Cerebellar nuclear complex (tissue), 1 donor: ENCODE measurements at places on chromosomes 7 and 10.

DNA sequence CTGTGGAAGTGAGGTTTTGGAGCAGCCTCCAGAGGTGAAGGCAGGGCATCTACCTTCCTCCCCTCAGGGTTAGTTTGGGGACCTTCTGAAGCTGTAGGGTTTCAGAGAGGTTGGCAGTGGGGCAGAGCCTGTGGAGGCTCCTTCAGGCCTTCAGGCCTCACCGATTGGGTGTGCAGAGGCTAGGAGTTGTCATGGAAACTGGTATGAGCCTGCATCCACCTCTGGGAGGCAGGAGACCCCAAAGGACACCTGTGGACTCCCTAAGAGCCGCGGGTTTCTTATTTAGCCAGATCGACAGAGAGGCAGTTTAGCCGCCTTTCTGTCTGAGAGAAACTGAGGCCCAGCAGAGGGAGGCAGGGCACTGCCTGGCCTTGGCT is 2.0 kb downstream of the LZTS2 start:
- no peak for DNase-seq

GRCh38 chr10:36188461-36188860 is 546.4 kb upstream of the FZD8 start:
- DNase-seq, result no peak

GRCh38 chr10:124641282-124642087 is 102.7 kb downstream of the FAM53B start:
- DNase-seq, result no peak

GRCh38 chr10:43012578-43012977 is 64.3 kb upstream of the RET start:
- DNase-seq, result no peak

DNA sequence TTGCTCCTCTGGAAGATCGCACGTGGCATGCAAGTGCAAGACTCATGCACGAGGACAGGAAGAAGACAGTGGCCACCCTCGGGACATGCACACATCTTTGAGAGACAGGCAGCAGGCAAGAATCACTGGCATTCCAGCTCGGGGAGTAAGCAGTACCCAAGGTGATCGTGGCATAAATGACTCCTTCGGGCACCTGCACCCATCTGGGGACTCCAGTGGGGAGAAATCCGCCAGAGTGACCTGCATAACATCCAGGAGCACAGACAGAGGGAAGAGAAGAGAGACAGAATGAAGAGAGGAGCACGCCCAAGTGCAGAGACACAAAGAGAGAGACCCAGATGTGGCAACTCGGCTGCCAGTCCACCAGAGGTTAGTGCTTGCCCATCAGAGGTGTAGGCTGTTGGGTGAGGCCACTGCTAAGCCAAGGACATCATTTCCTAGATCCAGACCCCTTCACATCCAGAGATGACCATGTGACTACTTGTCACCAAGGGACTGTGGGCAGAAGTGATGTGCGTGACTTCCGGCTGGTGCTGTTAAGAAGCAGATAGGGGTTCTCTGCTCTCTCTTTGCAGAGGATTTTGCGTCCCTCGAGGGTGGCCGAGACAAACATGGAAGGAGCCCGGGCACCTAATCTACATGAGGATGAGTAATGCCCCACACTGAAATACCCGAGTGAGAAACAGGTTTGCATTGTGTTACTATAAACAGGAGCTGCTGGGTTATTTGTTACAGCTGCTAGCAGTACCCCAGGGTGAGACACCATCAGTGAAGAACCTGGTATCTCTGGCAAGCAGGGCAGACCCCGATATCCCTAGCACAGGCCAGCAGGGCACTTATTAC is 80.6 kb downstream of the VWA2 start:
- no peak for DNase-seq

GRCh38 chr10:20381761-20382160 is 515.4 kb downstream of the NEBL start:
- DNase-seq, result no peak

DNA sequence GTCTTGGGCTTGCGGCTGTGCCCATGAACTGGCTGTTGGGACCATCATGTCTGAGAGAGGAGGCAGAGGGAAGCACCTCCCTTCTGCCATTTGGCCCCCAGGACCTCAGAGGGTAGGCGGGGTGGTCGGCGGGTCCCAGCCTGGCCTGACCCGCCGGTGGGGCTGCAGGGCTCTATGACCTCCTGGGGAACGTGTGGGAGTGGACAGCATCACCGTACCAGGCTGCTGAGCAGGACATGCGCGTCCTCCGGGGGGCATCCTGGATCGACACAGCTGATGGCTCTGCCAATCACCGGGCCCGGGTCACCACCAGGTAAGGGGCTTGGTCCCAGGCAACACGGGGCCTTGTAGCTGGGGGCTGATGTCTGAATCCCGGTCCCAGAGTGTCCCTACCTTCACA is 14.1 kb downstream of the SUMF2 start:
- DNase-seq, result no peak

- no peak for DNase-seq
Measured at GRCh38 chr7:31603046-31603445, 84.0 kb upstream of the PPP1R17 start.

- no peak for DNase-seq
Measured at GRCh38 chr10:21720090-21720489, 186.1 kb downstream of the MLLT10 start.

- DNase-seq, result no peak
Measured at GRCh38 chr7:138032770-138033169, 30.9 kb upstream of the CREB3L2 start.

GRCh38 chr10:110076559-110077318 is 69.0 kb downstream of the ADD3 start:
- DNase-seq, result no peak

GRCh38 chr10:33187427-33187999 is 147.0 kb downstream of the NRP1 start:
- no peak for DNase-seq

- DNase-seq, result no peak
Measured at GRCh38 chr7:136993377-136993776, 124.9 kb downstream of the CHRM2 start.

DNA sequence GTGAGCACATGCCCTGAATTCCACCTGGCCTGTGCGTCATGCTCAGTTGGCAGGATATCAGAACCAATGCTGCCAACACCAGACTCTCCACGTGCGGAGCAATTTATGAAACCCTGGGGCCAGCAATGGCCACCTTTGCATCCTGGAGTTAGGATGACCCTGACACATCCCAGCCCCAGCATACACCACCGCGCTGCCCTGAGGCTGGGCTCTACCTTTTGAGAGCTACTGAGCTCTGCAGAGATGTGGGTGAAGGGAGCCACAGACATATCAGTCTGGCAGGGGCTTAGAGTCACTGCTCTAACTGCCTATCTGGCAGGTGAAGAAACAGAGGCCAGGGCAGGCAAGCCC is 41.9 kb downstream of the SYPL1 start:
- DNase-seq, result peak; percentile 35

GRCh38 chr7:109842386-109842785 is 1248.5 kb upstream of the LRRN3 start:
- no peak for DNase-seq

- DNase-seq, result no peak
Measured at GRCh38 chr7:143318661-143319060, 2.8 kb downstream of the CLCN1 start.

GRCh38 chr7:51084121-51084520 is 232.5 kb downstream of the COBL start:
- no peak for DNase-seq

DNA sequence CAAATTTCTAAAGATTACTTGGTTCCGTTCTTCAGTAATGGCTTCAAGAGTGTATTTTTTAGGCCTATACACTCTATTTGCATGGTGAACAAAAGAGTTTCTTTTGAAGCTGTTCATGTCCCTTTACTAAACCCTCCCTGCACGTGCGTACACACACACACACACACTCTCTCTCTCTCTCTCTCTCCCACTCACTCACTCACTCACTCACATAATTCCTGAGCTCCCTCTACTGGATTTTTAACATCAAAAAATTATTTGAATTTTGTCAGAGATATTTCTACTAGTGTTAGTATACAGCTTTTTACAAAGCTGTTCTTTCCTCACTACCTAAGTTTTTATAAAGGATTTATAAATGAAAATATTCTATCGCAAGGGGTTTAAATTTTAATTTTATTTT is 85.9 kb downstream of the UBE3C start:
- no peak for DNase-seq

DNA sequence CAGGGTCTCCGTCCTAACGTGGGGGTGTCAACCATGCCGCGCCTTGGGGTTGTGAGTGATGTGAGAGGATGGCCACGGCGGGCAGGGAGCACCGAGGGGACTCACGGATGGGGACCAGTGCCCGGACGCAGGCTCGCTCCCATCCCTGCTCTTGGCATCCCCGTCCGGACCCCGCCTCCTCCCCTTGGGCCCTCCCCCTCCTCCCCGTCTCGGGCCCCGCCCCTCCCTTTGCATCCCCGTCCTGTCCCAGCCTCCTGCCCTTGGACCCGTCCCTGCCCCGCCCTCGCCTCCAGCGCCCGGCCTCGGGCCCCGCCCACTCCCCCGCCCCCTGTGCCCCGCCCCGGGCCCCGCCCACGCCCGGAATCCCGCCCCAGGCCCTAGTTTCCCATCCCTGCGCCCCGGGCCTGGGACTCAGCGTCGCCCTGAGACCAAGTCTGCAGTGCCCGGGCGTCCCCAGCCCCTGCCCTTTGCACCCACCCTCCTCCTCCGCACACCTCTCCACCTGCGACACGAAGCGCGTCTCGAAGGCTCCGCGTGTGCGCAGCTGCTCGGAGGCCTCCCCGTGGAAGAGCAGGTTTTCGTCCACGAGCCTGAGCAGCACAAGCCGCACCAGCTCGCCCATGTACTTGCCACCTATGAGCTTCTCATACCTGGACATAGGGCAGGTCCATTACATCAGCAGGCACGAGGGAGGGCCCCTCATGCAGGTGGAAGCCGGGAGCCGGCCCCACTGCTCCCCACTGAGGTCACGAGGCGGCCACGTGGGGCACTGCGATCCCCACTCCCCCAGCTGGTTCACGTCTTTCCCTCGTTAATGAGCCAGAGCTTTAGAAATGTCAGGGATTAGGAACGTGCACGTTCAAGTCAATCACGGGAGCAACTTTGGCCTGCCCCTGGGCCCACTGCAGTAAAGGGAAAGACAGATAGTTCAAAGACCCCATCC is 5.1 kb upstream of the MYL7 start:
- DNase-seq, result no peak

- no peak for DNase-seq
Measured at GRCh38 chr7:57207836-57208235, 75.6 kb upstream of the ZNF479 start.

- DNase-seq, result no peak
Measured at GRCh38 chr10:114389426-114389825, 14.9 kb downstream of the AFAP1L2 start.

DNA sequence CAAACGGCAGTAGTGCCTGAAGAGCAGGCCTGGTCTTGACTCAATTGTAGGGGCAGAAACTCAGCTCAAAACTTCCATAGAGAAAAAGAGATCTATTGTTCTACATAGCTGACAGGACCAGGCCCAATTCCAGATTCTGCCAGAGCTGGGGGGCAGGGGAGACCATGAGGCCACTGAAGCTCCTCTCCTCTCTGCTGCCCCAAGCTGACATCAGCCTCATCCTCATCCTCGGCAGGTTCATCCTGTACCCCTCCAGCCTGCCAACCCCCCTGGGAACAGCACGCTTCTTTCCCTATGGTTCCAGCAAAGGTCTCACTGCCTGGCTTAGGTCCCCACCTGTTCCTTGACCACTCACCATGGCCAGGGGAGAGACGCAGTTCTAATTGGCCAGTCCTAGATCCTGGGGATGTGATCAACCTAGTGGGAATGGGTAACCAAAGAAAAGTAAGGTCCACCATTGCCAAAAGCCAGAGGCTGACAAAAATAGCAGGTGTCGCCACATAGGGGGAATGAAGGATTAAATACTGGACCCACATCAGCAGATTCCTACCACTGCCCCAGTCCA is 42.9 kb downstream of the CCDC3 start:
- DNase-seq, result no peak

DNA sequence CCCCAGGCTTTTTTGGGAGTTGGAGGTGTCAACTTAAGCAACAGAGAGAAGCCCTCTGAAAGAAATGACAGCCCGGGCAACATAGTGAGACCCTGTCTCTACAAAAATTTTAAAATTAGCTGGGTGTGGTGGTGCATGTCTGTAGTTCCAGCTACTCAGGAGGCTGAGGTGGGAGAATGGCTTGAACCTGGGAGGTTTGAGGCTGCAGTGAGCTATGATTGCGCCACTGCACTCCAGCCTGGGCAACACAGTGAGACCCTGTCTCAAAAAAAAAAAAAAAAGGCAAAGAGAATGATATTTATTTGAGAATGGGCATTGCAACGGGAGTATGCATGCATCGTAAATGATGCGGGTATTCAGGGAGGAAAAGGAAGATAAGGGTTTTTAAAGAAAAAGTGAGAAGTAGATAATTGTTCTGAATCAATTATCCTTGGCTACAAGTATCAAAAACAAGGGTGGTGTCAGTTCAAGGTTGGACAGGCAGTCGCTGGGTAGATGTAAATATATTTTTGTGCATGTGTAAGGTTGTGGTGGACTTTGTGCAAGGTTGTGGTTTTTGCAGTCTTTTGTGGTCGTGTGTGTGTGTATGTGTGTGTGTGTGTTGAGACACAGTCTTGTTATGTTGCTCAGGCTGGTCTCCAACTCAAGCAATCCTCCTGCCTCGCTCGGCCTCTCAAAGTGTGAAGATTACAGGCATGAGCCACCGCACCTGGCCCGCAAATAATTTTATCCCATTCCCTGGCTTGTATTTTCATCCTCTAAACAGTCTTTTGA is 65.6 kb downstream of the COL26A1 start:
- no peak for DNase-seq

DNA sequence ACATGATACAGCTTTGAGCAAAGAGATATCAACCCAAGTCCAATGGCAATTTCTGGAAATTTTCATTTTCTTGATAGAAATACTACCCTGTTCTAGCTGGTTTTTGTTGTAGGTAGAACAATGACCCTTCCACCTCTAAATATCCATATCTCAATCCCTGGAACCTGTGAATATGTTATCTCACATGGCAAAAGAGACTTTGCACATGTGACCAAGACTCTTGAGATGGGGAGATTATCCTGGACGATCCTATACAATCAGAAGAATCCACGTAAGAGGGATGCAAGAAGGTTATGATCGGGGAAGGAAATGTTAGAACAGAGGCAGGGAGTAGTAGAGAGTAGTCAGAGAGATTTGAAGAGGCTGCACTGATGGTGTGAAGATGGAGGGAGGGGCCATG is 124.9 kb downstream of the CCDC71L start:
- no peak for DNase-seq

DNA sequence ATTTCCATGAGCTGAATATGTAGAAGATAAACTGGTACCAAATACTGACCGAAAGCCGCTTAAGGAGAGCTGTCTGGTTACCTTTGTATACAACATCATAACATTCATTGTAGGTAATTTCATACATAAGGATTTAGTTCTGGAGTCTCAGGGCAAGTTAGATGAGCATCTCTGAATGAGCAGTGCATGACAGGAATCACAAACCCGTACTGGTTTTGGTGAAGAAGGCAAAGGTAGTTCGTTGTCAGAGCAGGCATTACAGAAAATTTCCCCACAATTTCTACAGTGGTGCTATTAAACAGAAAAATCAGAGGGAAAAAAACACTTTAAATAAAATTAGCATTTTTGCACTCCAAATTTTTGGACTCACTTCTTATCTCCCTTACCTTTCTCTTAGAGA is 12.9 kb upstream of the PBLD start:
- no peak for DNase-seq

- no peak for DNase-seq
Measured at GRCh38 chr10:99843310-99843709, 60.9 kb downstream of the ABCC2 start.
